ENCODE measurements at places on chromosomes 13 and 19.
A peak's percentile ranks its signal among the peaks of the same experiment; 100 is the strongest.

- no peak for DNase-seq
Measured at GRCh38 chr13:37685206-37685605, 86.6 kb upstream of the POSTN start.

DNA sequence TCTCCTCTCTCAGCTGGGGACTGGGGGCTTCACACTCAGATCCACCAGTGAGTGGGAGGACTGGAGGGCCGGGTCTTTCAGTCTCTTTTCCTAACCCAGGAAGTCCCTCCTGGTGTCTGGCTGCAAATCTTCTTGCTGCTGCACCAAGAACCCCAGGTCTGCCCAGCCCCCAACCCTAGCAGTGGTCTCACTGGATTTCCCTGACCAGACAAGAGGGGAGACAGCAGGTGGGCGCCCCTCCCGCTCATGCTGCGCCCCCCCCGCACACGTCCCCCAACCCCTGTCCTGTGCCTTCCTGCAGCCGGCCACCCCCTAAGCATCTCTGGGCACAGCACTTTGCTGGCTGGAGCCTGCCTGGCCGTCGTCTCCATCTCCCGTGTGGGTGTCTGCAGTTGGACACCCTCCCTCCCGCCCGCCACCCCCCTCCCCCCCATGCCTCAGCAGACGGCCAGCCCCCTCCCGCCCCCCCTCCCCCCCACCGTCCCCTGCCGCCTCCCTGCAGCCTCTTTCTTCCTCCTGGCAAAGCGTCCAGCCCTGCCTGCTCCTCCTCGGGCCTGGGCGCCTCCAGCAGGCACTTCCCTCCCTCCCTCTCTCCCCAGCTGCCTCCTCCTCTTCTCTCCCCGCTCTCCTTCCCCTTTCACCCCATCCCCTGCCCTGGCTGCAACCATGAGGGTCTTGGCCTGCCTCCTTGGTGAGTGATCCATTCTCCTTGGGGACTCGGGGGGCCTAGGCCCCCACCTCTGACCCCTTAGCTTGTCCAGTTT lies at the start of gene SSC5D:
TSS of gene SSC5D (plus strand) at position 513 of the 764 bp plus-strand sequence. CDS start at position 667, 154 bp downstream.
- no peak for DNase-seq

GRCh38 chr13:40220299-40220935 lies 446.0 kb downstream of the FOXO1 start:
- DNase-seq = peak; percentile 56

DNA sequence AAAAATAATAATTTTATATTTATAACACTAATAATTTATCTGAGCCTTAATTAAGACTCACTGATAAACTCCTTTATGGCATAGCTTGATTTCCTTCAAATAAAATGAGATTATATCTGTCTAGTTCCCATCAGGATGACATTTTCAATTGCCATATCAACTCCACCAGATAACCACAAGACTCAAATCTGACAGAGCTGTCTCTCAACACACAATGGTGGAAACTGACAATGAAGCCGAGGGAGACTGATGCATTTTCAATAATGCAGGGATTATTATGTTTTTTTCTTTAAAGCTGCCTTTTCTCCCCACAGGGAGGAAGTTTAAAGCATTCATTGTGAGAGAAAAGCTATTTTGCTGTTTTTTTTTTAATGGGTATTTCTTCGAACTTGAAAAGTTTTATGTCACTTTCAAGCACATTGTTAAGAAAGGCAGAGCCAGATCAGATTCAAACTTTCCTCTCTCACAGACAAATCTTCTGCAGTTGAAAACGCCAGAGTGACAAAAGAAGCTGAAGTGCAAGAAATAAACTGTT lies 1326.9 kb upstream of the MIR17HG start:
- no peak for DNase-seq
